ENCODE measurements at places on chromosomes 12 and 14.

- DNase-seq = no peak
Observed at GRCh38 chr12:15151161-15152091, 69.8 kb downstream of the RERG start.

DNA sequence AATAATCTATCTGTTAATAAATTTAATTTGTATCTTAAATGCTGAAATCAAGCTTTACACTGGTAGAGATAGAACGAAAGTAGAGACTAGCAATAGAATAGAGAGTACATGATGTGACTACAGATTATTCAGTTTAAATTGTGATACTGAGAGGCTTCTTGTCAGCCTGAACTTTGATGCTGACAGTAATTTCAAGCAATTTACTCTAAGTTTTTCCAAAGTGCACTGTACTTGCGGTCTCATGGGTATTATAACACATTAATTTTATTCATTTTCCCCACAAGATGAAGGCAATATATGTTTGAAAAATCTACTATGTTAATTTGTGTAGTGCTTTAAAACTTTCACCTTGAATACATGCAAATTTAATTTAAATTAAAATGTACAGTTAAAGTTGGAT lies 914.0 kb upstream of the FBXO33 start:
- no peak for DNase-seq

- DNase-seq = no peak
Observed at GRCh38 chr12:13976880-13977279, 4.5 kb downstream of the GRIN2B start.

- no peak for DNase-seq
Observed at GRCh38 chr12:20351406-20351805, 16.9 kb upstream of the PDE3A start.

DNA sequence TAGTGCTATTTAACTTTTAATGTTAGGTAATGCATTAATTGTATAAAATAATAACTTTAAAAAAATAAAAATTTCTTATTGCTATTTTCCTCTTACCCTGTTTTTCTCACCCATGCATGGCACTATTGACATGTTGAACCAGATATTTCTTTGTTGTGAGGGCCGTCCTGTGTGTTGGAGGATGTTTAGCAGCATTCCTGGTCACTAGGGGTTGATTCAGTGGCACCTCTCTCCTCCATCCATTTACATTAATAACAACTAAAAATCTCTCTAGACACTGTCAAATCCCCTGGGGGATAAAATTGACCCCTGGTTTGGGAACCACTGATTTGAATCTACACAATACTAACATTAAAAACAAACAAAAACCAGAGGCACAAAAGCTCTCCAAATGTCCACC lies 147.5 kb upstream of the MIS18BP1 start:
- no peak for DNase-seq

- peak; percentile 48 for DNase-seq
Observed at GRCh38 chr12:131755305-131756113, 44.6 kb downstream of the SFSWAP start.

GRCh38 chr14:27390155-27390554 lies 792.3 kb upstream of the NOVA1 start:
- no peak for DNase-seq

DNA sequence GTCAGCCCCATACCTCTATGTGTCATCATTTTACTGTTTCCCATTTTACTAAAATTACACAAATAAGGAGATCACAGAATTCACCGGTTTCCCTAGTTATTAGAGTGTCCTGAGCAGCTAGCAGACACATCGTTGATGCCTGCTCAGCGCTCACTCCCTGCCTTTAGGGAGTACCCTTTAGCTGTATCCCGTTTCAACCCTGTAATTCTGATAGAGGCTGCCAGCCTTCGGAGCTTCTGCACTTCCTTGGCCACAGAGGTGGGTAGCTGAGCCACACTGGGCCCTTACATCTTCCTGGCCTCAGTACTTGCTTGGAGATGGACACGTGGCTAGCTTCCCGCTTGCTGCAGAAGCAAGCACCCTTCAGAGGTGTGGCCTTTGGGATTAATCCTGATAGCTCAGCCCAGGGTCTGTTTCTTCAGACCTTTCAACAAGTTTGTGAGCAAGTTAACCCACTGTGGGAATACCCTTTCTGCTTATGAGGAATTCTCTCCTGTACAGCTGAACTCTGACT lies 14.3 kb upstream of the FBXW8 start:
- no peak for DNase-seq

DNA sequence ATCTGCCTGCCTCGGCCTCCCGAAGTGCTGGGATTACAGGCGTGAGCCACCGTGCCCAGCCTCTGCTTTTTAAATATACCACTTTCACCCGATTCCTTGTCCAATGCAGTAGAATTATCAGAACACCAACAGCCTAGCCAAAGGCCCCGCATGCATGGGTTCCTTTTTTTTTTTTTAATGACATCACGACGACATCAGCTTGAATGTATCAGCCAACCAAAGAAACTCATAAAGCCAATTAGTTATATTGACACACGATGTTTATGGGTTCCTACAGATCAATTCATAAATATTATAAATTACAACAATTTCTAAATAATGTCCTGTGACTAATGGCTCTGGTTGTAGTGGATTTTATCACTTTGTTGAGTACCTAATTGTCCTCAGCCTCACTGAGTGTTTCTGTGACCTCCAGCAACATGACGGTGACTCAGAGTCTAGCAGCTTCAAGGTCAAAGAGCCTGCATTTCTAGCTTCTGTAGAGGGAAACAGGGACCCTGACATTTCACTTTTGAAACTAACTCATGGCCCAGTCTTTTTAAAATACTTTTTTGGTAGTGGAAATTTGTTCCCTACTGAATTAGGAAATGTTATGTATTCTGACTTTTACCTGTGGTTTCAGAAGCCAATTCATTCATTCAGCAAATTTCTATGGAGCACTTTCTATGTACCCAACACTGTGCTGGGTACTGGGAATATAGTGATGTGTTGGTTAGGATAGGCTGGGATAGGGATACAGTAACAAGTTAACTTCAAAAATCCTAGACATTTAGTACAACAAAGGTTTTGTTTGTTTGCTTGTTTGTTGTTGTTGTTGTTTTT lies 144.1 kb downstream of the SUDS3 start:
- no peak for DNase-seq

- DNase-seq = peak; percentile 17
Observed at GRCh38 chr14:100428727-100429126, 105.6 kb downstream of the SLC25A47 start.

DNA sequence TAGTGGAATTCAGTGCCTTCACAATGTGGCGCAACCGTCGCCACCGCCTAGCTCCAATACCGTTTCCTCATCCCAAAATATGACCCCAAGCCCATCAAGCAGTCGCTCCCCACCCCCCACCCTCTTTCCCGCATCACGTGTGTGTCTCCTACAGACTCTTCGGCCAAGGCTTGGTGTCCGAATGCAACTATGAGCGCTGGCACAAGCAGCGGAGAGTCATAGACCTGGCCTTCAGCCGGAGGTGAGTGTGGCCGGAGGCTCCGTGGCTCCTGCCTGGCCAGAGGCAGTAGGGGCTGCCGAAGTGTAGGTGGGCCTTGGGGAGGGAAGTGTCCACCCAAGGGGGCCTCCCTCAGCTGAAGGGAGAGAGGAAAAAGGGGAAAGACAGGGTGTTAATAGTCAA lies 15.8 kb downstream of the CYP46A1 start:
- DNase-seq = no peak

- DNase-seq = no peak
Observed at GRCh38 chr12:115000038-115000437, 316.1 kb upstream of the TBX3 start.

DNA sequence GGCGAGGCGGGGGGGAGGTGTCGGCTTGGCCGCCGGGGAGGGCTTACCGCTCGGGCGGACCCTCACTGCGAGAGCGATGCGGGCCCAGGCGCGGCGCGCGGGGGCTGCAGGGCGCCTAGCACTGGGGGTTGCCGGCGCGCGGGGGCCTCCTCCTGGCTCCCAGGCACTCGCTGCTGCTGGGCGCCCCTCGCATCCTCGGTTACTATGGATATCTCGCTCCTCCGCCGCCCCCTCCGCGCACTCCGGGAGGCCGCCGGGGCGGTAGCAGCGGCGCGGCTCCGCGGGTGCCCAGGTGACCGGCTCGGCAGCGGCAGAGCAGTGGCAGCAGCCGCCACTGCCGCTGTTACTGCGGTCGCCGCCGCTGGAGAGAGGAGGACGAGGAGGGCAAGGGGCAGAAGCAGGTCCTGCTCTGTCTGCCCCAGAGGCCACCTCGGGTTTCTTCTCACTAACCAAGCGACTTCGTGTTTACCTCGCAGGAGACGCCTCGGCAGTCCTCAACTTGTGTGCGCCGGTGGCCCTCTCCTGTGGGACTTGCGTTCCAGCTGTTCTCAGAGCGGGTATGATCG lies 250.1 kb downstream of the APAF1 start:
- no peak for DNase-seq

- no peak for DNase-seq
Observed at GRCh38 chr12:34393821-34394150, 371.5 kb downstream of the ALG10 start.

DNA sequence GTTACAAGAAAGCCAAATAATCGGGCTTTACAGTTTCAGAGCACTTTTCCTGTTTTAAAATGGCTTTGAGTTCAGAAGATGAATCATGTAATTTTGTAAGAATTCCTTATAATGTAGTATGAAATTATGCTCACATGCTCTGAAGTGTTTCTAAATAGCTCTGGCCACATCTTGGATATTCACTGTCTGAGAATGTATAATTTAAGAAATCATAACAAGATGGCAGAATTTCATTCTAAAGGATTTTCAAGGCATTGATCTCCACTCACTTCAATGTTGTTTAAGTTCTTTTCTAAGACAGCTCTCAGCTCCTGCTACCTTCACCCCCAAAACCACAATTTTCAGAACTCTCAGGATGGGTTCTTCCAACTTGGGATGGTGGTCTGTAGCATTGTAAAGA lies 180.1 kb downstream of the DACT1 start:
- DNase-seq = no peak

- no peak for DNase-seq
Observed at GRCh38 chr14:64680714-64681065, 23.5 kb upstream of the PLEKHG3 start.

DNA sequence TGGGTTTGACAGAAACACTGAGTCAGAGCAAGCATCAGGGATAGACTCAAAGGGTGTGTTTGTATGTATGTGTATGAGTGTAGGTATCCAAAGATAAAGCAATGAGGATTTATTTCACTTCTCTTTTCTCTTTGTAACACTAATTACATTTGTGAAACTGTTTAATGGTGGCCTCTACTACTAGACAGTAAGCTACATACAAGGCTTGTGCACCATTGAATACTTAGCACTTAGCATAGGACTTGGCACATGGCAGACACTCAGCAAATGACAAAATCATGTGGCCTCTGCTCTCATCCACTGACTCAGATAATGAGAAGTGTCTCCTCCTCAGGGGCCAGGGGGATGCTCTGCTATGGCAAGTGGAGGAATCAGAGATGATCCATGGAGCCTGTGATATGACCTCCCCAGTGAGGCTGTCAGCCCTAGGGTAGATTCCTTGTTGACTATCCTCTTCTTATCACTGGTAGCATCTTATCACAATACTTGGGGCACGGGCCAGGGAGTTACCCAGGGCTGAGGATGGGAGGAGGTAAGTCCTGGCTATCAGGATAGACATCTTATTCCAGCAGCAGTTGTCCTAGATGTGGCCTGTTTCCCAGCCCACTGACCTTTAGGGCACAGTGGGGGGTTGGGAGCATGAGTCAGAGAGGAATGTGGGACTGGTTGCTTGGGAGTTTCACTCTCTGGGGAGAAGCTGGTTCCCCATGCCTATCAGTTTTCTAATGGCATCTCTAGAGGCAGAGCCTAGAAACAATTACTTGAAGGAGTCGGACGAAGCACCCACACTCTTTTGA lies 71.2 kb upstream of the HOXC13 start:
- no peak for DNase-seq

- no peak for DNase-seq
Observed at GRCh38 chr14:93320489-93320888, 12.3 kb downstream of the BTBD7 start.
